BJ (cell line): ENCODE measurements at places on chromosomes 3 and 15. TPM values are rescaled to one million over a fixed set of nuclear protein-coding genes. Genes with fewer than 3 reads are reported as not detected.

MYRIP gene
- 0.06 and 0.15 TPM in 2 replicates for polyA plus RNA-seq

OR5H14 gene
- not detected in 2 replicates for polyA plus RNA-seq

CLSTN2 gene
- 1.4 and 1.8 TPM in 2 replicates for polyA plus RNA-seq

TNFSF10 gene
- polyA plus RNA-seq: 0.17 TPM in 1 of 2 replicates, not detected in the other

FOXL2NB gene
- 0.07 and 0.13 TPM in 2 replicates for polyA plus RNA-seq

GOLGA6L7 gene
- not detected in 2 replicates for polyA plus RNA-seq

SLC22A14 gene
- 0.15 and 0.33 TPM in 2 replicates for polyA plus RNA-seq

DNAJB11 gene
- 26.2 and 47.7 TPM in 2 replicates for polyA plus RNA-seq

IGSF10 gene
- polyA plus RNA-seq: 0.07 and 0.12 TPM in 2 replicates

GOLGA8J gene
- polyA plus RNA-seq: not detected in 2 replicates

TMEM212 gene
- polyA plus RNA-seq: not detected in 2 replicates

SENP7 gene
- polyA plus RNA-seq: 4.2 and 9.3 TPM in 2 replicates

PAK6 gene
- not detected in 2 replicates for polyA plus RNA-seq

DNAH12 gene
- 0.01 TPM in 1 of 2 replicates, not detected in the other for polyA plus RNA-seq

EXD1 gene
- not detected in 2 replicates for polyA plus RNA-seq

TYRO3 gene
- polyA plus RNA-seq: 13.5 and 18.8 TPM in 2 replicates

NR1I2 gene
- not detected in 2 replicates for polyA plus RNA-seq
